ENCODE measurements at places on chromosomes 16 and 17.

DNA sequence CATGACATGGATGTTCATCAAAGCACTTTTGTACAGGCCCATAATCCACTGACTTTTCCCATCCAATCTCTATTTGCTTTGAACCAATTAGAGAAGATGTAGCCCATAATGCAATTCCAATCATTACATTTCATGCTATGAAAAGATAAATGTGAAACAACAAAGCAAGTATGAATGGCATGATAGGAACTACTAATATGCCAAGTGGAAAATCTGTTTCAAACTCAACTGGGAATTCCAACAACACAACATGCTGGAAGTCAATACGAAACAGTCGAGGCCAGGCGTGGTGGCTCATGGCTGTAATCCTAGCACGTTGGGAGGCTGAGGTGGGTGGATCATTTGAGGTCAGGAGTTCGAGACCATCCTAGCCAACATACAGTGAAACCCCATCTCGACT, 39.6 kb upstream of the TMEM97 start:
- DNase-seq, result no peak

- DNase-seq, result no peak
These were observed 482.7 kb upstream of the EEF2KMT start for GRCh38 chr16:5580296-5580695.

GRCh38 chr16:52697971-52698370, 151.0 kb upstream of the TOX3 start:
- DNase-seq, result no peak

DNA sequence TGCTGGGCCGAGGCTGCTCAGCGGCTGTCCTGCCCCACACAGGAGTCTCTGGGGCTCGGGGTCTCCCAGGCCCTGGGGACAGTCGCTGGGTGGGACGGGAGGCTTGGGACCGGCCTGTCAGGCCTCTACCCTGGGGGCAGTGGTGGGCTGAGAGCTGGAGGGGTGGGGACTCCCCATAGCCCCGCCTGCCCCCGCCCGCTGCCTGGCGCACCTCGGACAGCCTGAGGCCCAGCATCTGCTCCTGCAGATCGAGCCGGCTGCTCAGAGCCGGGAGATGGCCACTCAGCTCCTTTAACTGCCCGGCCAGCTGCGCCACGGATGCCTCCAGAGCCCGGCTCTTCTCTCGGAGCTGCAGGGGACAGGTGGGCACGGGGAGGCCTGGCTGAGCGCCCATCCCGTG, 6.7 kb downstream of the PERCC1 start:
- DNase-seq, result no peak

DNA sequence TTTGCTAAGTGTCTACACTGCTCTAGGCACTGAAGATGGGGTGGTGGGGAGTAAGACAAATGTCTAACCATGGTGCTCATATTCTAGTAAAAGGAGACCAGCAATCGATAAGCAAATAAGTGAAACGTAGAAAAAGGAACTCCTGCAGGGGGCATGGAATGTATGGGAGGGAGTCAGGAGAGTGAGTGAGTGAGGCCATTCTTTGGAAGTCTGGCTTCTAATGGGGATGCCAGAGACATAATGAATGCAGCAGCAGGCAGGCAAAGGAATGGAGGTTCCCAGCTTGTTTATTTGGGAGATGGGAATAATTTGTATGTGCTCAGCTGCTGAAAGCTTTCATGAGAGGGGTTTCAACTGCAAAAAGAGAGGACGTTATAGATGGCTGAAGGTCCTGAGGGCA, 216.4 kb upstream of the DYNLRB2 start:
- no peak for DNase-seq

DNA sequence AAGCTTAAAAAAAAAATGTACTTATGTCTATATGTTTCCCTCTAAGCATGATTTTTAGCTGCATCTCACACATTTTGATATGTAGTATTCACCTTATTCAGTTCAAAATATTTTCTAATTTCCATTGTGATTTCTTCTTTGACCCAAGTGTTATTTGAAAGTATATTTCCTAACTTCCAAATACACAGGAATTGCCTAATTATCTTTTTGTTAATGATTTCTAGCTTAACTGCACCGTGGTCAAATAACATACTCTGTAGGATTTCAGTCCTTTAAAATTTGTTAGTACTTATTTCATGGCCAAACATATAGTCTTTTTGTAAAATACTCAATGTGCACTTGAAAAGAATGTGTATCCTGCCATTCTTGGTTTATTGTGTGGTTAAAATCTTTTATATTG, 11.3 kb downstream of the TMEM220 start:
- no peak for DNase-seq

DNA sequence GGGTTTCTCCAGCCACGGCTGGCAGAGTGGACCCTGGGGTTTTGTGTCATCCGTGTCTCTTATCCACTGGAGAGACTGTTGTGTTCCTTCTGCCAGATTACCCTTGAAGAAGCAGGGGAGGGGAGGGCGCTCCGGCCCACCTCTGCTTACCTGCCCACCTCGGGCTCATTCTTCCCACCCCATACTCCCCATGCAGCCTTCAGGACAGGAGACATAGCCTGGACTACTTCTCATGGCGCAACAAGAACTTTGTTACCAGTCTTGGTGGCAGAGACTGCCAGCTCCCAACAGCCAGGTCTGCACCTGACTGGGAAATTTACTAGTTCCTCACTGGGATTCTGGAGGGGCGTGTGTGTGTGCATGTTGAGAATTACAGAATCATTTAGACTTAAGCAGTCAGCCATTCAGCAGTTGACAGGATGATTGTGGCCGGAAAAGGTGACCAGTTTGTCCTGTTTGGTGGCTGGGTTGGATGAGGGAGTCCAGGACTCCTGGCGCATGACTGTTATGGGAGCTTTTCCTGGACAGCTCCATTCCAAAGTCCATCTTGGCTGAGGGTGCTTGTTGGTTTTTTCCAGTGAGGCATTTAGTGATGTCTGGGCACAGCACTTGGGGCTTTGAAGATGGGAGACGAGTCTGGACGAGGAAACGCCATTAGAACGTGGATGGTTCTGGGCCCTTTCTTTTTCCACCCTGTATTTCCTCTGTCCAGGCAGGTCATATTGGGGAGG, 8.7 kb downstream of the GSE1 start:
- DNase-seq, result no peak

- no peak for DNase-seq
These were observed 40.0 kb downstream of the CMTM4 start for GRCh38 chr16:66656547-66656946.

- no peak for DNase-seq
These were observed 64.7 kb downstream of the CDK12 start for GRCh38 chr17:39525801-39526506.

DNA sequence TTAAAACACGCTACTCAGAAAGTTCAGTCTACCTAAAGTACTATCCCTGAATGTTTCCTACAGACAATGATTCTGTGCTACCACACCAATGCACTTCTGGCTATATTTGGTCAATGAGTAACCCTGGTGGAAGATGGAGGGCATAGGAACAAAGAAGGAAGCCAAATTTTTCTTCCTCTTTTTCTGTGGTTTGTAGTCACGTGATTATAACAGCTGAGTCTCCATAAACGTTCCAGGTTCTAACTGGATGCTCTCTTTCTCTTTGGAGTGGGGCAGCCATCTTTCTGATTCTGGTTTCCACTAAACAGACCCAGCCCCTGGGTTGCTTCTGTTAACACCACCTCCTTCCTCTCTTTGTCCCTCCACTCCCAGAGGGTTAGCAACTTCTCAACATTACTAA, 274.9 kb downstream of the CDH11 start:
- DNase-seq, result no peak

GRCh38 chr17:13560935-13561334, 40.8 kb downstream of the HS3ST3A1 start:
- DNase-seq, result no peak

DNA sequence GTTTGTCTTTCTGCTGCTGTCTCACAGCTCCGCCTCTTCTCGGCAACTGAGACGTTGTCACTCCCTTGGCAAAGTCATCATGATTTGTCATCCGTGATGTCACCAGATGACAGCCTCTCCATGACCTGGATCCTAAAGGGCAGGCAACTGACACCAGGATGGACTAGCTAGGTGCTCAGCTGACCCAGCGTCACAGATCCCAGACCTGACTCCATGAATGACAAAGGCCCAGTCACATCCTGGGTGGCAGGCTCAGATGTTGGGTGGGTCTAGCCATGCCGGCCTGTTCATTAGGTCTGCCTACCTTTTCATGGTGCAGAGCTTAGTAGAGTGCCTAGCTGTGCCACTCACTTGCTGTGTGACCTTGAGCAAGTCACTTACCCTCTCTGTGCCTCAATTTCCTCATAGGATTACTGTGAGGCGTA, 3.8 kb upstream of the TMEM238L start:
- peak; percentile 7 for DNase-seq

- no peak for DNase-seq
These were observed 23.0 kb downstream of the MPG start for GRCh38 chr16:100989-101388.

DNA sequence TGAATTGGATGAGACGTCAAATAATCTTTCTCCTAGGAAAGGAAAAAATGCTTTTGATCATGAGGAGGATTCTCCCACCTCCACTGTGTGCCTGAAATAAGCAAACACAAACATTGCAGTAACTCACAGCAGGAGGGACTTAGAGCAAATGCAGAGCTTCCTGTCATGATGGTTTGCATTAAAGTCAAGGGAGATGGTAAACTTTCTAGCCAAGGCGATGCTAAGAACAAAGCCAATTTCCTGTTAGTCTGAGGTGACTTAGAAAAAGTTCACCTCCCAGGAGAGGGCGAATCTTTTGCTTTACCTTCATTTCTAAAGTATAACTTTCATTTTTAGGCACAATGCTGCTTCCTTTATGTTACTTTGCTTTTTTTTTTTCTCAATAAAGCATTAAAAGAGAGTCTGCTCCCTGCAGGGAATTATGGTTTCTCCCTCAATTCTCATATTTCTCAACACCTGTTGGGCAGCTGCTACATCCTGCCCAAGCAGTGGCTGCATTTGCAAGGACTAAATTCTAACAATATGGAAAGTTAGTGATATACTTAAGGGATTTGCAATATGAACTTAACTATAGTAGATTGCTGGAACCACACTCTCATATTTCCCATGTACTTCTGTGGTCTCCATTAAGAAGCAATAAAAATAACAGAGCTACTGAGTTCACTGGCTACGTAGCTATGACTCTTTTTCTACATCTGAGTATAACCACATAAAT, 175.6 kb downstream of the PCTP start:
- DNase-seq, result no peak

DNA sequence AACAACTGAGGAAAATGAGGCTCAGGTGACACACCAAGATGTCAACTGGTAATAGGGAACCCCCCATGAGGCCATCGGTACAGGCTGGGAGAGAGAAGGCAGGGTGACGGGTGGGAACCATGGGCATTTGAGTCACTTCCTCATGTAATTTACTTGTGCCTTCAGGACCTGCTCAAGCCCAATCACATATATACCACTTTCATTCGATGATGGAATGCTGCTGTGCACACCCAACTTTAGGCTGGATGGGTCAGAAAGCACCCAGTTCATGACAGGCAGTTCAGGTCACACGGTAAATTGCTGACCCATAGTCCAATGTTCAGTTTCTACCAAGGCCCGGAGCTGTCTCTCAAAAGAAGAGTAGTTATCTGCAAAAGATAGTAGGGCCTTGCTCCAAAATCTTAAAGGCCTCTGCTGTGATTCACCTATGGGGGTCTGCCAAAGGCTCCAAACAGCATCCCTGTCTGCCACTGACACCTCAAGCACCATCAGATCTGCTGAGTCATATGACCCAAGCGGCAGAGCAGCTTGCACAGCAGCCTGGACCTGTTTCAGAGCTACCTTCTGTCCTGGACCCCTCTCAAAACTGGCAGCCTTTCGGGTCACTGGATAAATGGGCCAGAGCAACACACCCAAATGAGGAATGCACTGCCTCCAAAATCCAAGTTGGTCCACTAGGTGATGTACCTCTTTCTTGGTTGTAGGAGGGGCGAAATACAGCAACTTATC, 24.7 kb downstream of the ZZEF1 start:
- no peak for DNase-seq

GRCh38 chr17:20983359-20983637, 59.5 kb downstream of the USP22 start:
- no peak for DNase-seq

- peak; percentile 48 for DNase-seq
These were observed 4.4 kb upstream of the HOXB5 start for GRCh38 chr17:48597778-48598631.

Data from activated CD4-positive, alpha-beta T cell treated with anti-CD3 and anti-CD28 coated beads for 48 hours (primary cell).